ENCODE measurements at places on chromosomes 6 and 20. TPM values are rescaled to one million over a fixed set of nuclear protein-coding genes. Genes with fewer than 3 reads are reported as not detected.

The NTSR1 gene
- 0.30 TPM for total RNA-seq

The MED23 gene
- total RNA-seq = 29.5 TPM

The FKBP1C gene
- total RNA-seq = 4.8 TPM

The MMP24 gene
- 0.32 TPM for total RNA-seq

The NT5E gene
- total RNA-seq = 115 TPM

The HSP90AB1 gene
- 1,201 TPM for total RNA-seq

The PTGIS gene
- total RNA-seq = 6.2 TPM

The FOXP4 gene
- total RNA-seq = 23.9 TPM

DNA sequence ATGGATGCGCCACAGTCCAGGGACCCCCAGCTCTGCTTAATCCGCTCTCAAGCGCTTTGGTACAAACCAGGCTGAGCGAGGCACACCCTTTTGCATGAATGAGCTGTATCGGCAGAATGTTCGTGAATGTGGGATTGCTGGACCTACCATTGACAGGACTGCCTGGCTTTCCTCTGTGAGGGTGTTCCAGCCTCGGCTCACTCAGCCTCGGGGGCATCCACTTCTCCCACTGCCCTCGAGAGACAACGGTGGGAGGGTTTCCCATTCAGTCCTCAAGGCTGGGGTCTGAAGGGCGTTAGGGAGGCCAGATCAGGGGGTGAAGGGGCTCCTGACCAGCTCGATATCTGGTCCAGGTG, 17.4 kb downstream of the MDFI start:
- DNase-seq = no peak
- H3K36me3 ChIP-seq = no peaks in the 10 kb centered on the region
- H3K27ac ChIP-seq = peak overlapping the region; percentile 11
- no peaks in the 10 kb centered on the region for H3K27me3 ChIP-seq
- no peak overlapping the region for H3K4me3 ChIP-seq

GRCh38 chr6:34301408-34301807, 52.6 kb upstream of the SMIM29 start:
- no peaks in the 10 kb centered on the region for H3K36me3 ChIP-seq
- no peaks in the 10 kb centered on the region for H3K27me3 ChIP-seq
- no peak overlapping the region for H3K27ac ChIP-seq
- DNase-seq = peak; percentile 66
- H3K4me3 ChIP-seq = no peak overlapping the region

- no peak overlapping the region for H3K4me3 ChIP-seq
- H3K27ac ChIP-seq = no peak overlapping the region
- no peaks in the 10 kb centered on the region for H3K27me3 ChIP-seq
These were observed 755.7 kb downstream of the GRIK2 start for GRCh38 chr6:102149191-102149590.

DNA sequence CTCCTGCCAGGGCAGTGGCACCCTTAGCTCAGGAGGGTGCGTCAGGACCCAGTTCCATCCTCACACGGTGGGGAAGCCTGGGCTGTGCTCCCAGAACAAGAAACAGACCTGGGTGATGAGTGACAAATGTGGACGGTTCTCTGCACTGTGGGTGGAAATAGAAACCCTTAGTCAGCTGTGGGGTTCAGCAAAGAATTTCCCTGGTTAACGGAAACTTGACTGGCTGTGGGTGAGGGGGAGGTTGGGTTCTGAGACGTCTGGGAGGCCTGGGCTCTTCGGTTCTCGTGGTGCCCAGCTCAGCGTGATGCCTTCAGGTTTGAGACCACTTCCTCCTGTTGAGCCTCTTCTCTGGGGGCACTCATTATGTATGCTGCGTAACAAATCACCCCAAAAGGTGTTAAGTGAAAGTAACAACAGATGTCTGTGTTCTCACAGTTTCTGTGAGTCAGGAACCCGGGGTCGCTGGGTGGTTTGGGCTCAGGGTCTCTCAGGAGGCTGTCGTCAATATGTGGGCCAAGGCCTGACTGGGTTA, 53.1 kb upstream of the FAM83D start:
- H3K27me3 ChIP-seq = no peaks in the 10 kb centered on the region
- H3K4me3 ChIP-seq = no peak overlapping the region
- no peak overlapping the region for H3K27ac ChIP-seq
- DNase-seq = no peak
- peaks cover 38% of the 10 kb centered on the region for H3K4me1 ChIP-seq
- H3K36me3 ChIP-seq = no peaks in the 10 kb centered on the region

DNA sequence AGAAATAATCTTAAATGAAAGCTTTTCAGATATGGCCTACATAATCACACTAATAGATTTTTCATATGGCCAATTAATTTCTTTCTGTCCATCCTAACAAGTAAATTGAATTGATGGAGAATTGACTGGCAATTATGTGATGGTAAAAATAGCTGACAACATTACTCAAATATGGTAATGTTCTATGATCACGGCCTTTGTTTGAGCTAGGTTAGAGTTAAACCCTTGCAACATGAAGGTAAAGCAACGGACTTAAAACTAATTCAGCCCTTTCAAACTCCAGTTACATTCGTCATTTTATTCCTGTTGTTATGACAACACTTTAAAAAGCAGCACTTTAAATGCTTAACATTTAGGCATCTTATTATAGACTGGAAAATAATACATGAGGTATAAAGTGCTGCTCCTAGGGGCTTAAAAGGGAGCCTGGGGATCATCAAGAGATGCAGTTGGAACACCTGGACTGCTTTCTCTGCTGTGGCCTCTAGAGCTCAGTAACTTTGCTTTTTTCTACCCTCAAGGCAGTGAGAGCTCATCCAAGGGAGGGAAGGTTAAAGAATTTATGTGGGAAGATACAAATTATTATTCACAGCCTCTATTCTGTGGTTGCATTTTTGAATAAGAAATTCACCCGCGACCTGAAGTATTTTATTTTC, 46.9 kb downstream of the RIPOR2 start:
- H3K36me3 ChIP-seq = no peaks in the 10 kb centered on the region
- H3K4me3 ChIP-seq = no peak overlapping the region
- no peak for DNase-seq
- H3K4me1 ChIP-seq = no peaks in the 10 kb centered on the region

DNA sequence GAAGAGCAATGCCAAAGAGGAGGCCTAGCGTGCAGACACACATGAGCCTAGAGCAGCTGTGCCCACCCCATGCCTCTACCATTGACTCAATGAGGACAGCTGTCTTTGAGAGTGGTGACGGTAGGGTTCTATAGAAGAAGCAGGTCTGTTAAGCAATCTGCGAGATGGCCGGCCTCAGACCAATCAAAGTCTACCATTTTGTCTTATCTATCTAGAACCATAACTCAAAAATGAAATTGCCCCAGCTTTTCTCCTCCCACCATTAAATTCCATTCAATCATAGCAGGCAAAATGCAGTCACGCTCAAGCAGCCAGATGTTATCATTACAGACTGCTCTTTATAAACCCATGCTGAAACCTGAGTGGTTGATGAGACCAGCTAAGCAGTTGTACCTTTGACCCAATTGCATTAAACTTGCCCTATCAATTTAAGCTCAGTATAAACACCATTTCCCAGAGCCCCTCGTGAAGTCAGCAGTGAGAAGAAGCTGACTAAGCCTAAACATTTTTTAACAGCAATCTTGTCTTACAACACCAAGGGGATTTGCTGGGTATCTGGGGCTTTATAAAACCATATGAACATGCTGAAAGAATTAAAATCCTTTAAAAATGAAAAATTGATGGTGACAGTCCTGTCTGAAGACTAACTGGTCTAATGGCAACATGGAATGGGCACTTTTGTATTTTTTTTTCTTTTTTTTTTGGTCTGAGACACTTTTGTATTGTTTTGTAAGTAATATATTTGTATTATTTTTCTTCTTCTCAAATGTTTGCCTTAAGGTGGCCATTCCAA, 57.5 kb downstream of the FOXC1 start:
- H3K36me3 ChIP-seq = no peaks in the 10 kb centered on the region
- no peaks in the 10 kb centered on the region for H3K27me3 ChIP-seq
- H3K4me3 ChIP-seq = no peak overlapping the region
- H3K4me1 ChIP-seq = no peaks in the 10 kb centered on the region
- no peak overlapping the region for H3K27ac ChIP-seq

- no peak for DNase-seq
- H3K36me3 ChIP-seq = no peaks in the 10 kb centered on the region
- H3K4me3 ChIP-seq = no peak overlapping the region
- H3K27me3 ChIP-seq = no peaks in the 10 kb centered on the region
- no peaks in the 10 kb centered on the region for H3K4me1 ChIP-seq
These were observed 87.9 kb downstream of the BFSP1 start for GRCh38 chr20:17443131-17443858.

DNA sequence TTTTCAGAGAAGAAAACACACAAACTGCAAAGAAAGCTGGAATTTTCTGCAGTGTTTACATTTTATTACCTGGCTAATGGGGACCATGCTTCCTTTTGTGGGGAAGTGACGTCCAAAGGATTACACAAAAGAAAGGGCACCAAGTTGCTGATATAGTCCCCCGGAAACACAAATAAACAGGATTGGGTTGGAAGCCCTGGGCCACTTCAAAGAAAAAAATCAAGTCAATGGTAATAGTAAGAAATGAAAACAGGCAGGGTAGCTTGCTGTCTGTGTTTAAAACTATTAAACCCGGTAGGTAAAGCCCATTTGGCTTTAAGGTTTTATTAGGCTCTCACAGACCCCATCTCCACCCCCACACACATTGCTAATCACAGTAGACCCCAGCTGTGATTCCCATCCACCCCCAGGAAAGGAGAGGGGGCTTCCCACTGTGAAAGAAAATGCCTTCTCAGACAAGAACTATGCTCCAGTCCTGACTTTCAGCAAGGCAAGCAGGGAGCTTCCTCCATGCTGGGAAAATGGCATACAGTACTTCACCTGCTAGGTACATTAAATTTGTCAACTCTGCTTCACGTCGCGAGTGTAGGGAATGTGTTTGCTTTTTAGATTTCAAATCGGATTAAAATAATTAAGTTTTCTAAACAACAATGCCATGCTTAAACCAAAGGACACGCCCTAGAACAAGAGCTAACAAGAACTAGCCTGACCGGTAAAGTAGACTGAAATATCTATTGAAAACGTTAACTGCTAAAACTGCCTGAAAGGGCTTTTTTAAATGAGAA, 1.1 kb downstream of the PERP start:
- peaks cover 27% of the 10 kb centered on the region for H3K4me1 ChIP-seq
- DNase-seq = peak; percentile 58
- H3K27me3 ChIP-seq = no peaks in the 10 kb centered on the region
- H3K36me3 ChIP-seq = no peaks in the 10 kb centered on the region

- peak; percentile 8 for DNase-seq
- no peaks in the 10 kb centered on the region for H3K4me1 ChIP-seq
- no peak overlapping the region for H3K27ac ChIP-seq
- H3K4me3 ChIP-seq = no peak overlapping the region
- no peaks in the 10 kb centered on the region for H3K27me3 ChIP-seq
These were observed 40.0 kb upstream of the OPN5 start for GRCh38 chr6:47741807-47742206.

DNA sequence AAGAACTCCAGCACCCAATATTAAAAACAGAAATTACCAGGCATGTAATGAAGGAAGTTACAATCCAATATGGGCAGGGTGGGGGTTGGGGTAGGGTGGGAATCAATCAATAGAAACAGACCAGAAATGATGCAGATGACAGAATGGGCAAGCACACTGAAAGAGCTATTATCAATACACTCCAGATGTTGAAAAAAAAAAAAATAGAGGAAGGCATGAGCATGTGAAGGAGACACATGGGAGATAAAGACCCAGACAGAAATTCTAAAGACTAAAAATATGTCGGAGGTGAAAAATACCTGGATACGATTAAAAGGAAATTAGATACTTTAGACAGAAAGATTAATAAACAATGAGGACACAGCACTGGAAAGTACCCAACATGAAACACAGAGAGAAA, 19.1 kb upstream of the ZC3H12D start:
- no peaks in the 10 kb centered on the region for H3K4me1 ChIP-seq
- no peak overlapping the region for H3K4me3 ChIP-seq
- no peak overlapping the region for H3K27ac ChIP-seq

DNA sequence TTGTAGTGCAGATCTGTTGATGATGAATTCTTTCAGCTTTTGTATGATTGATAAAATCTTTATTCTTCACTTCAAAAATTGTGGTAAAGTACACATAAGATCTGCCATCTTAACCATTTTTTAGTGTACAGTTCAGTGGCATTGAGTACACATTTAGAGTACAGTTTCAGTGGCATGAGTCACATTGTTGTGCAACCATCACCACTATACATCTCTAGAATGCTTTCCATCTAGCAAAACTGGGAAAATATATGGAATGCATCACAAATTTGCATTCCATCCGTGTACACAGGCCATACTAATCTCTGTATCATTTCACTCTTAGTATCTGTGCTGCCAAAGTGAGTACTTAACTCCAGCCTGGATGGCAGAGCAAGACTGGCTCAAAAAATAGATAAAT, 28.7 kb downstream of the SIRPD start:
- no peaks in the 10 kb centered on the region for H3K4me1 ChIP-seq
- H3K27me3 ChIP-seq = no peaks in the 10 kb centered on the region
- no peaks in the 10 kb centered on the region for H3K36me3 ChIP-seq
- H3K4me3 ChIP-seq = no peak overlapping the region
- H3K27ac ChIP-seq = no peak overlapping the region
- no peak for DNase-seq

DNA sequence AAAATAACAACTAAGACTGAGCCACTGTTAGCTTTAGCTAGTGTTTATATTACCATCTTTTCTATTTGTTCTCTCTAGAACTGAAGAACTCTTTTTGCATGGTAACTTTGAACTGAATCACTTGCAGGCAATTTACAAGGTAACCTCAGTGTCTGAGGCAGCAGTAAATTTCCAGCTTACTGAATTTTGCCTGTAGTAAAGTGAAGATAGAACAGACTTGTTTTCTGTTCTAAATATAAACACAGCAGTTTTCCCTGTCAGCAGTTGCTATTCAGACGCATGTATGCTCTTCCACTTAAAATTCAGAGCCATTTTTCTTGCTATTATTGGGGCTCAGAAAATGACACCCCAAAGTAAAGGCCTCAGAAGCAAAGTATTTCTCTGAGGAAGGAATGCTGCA, 974.0 kb upstream of the GJE1 start:
- DNase-seq = no peak
- no peaks in the 10 kb centered on the region for H3K27me3 ChIP-seq
- no peak overlapping the region for H3K4me3 ChIP-seq

DNA sequence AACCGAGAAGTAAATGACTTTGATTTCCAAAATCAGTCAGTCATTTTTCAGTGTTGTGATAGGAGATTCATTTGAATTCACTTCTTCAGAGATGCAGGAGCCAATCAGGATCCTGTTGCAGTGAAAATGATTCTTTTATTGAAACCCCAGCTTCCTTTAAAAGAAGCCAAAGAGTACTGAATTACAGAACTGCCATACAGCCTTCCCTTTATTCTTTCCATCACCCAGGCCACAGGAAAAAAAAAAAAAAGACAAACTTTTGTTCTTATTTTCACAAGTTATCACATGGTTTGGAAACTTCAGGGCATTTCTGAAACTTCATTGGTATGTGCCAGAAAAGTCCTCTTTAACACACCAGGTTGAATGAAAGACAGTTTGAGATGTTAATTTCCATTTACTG, 1.8 kb upstream of the CARMIL1 start:
- H3K4me1 ChIP-seq = peaks cover 10% of the 10 kb centered on the region
- H3K27ac ChIP-seq = no peak overlapping the region
- no peaks in the 10 kb centered on the region for H3K27me3 ChIP-seq

GRCh38 chr20:13061381-13061780, 52.6 kb downstream of the SPTLC3 start:
- no peaks in the 10 kb centered on the region for H3K27me3 ChIP-seq
- H3K4me3 ChIP-seq = no peak overlapping the region
- H3K4me1 ChIP-seq = no peaks in the 10 kb centered on the region
- DNase-seq = no peak

GRCh38 chr20:11838076-11838636, 79.5 kb upstream of the BTBD3 start:
- no peaks in the 10 kb centered on the region for H3K27me3 ChIP-seq
- H3K36me3 ChIP-seq = no peaks in the 10 kb centered on the region
- H3K4me3 ChIP-seq = no peak overlapping the region
- no peak overlapping the region for H3K27ac ChIP-seq
- DNase-seq = no peak
- H3K4me1 ChIP-seq = no peaks in the 10 kb centered on the region
